ENCODE measurements at places on chromosomes 12 and 14.

DNA sequence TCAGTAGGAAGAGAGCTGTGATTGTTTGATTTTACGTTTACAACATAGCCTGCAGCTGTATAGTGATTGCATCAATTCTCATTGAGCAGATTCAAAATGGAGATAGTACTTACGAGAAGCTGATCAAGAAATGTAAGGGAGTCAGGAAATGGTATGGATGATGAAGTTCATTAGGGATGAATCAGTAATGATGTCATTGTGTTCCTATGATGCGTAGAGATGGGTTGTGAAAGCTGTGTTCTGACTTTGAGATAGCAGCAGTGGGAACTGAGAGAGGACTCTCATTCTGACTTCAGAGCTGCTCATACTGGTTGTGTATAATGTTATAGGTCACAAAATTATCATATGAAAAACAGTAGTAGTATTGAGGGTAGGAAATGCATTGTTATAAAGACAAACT, 44.0 kb downstream of the TTLL5 start:
- no peak for DNase-seq

DNA sequence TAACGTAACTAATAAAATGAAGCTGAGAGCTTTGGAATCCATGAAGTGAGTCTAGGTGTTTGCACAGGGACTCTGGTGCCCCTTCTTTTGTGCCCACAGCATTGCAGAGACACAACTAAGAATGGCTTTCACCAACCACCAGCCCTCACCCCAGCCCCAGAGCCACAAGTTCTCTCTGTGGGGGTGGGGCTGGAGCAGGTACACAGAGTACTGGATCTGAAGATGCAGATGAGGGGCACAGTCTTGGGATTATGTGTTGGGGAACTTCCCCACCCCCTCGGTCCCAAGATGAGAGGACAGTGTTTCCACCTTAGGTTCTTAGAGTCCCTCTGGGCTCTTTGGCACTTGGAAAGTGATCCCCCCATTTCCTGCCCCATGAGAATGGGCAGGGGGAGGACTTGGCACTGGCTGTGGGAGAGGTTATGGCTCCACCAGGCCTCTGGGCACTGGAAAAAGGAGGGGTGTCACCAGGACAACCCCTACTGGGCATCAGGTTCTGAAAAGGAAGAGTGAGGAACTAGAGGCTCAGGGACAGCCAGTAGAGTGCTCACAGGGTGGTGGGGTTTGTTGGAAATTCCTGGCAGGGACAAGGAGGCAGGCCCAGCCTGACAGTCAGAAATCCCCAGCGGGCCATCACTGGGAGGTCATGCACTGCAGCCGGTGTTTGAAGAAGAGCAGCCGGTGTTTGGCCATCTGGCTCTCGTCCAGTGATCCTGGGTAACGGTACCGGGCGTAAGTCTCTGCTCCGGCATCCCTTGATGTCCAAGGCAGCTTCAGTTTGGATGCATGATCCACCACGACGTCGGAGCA, 6.7 kb downstream of the B4GALNT1 start:
- DNase-seq: no peak

- no peak for DNase-seq
These were observed 747.2 kb upstream of the TMEM132C start for GRCh38 chr12:127519779-127520178.

GRCh38 chr14:93655078-93655750, 133.1 kb downstream of the PRIMA1 start:
- DNase-seq: peak; percentile 27

DNA sequence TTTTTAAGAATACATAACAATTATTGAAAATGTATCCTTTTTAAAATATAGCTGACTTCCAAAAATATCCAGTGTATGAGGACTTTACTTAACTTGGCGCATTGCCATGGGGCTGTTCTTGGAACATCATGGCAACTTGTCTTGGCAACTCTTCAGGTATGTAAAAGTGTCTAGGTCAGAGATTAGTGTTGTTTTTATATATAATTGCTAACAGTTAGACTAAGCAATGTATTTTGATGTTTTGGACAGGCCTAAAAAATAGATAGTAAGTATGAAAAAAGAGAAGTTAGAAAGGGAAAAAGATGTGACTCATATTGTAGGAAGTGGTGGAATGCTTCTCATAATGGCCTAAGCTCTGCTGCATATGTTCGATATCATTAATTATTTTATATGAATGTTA, 70.9 kb downstream of the MON2 start:
- no peak for DNase-seq

GRCh38 chr12:77766224-77766623, 64.5 kb upstream of the NAV3 start:
- DNase-seq: no peak

GRCh38 chr14:58805605-58806409, 168.0 kb downstream of the DACT1 start:
- DNase-seq: no peak
